ENCODE measurements at places on chromosomes 1 and 21.
A peak's percentile ranks its signal among the peaks of the same experiment; 100 is the strongest.

- no peak for DNase-seq
These were observed 120.1 kb downstream of the CLIC6 start for GRCh38 chr21:34788879-34789278.

DNA sequence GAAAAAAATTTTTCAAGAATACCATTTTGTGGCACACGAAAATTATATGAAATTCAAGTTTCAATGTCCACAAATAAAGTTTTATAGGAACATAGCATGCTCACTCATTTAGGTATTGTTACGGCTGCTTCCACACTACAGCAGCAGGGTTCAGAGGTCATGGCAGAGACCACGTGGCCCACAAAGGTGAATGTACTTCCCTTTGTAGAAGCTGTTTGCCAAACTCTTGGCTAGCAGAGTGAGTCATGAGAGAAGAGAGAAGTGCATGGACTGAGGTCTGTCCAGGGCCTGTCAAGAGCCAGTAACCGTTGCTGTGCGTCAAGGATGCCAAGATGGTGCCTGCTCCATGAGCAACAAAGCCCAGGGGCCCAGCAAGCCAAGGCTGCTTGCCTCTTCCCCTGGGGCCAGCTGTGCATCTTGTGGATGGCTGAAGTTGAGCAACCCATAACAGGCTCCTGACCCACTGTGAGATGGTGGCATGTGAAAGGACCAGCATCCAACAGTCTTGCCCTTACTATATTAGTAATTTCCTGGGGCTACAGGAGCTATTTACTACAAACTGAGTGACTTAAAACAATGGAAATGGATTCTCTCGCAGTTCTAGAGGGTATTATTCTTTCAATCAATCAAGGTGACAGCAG is 64.8 kb upstream of the ATP5PO start:
- no peak for DNase-seq

GRCh38 chr1:112673592-112674439 is 643 bp upstream of the MOV10 start:
- no peak for DNase-seq

DNA sequence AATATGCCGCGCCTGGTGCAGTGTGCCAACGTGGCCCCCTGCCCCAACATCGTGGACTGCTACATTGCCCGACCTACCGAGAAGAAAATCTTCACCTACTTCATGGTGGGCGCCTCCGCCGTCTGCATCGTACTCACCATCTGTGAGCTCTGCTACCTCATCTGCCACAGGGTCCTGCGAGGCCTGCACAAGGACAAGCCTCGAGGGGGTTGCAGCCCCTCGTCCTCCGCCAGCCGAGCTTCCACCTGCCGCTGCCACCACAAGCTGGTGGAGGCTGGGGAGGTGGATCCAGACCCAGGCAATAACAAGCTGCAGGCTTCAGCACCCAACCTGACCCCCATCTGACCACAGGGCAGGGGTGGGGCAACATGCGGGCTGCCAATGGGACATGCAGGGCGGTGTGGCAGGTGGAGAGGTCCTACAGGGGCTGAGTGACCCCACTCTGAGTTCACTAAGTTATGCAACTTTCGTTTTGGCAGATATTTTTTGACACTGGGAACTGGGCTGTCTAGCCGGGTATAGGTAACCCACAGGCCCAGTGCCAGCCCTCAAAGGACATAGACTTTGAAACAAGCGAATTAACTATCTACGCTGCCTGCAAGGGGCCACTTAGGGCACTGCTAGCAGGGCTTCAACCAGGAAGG is 4.3 kb downstream of the GJB3 start:
- no peak for DNase-seq

DNA sequence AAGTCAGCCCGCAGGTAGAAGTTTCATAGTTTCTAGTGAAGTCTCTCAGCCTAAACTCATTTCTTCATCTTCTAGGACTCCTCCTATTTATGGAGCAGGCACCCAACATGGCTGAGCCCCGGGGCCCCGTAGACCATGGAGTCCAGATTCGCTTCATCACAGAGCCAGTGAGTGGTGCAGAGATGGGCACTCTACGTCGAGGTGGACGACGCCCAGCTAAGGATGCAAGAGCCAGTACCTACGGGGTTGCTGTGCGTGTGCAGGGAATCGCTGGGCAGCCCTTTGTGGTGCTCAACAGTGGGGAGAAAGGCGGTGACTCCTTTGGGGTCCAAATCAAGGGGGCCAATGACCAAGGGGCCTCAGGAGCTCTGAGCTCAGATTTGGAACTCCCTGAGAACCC is 7.2 kb downstream of the CGN start:
- no peak for DNase-seq

- DNase-seq, result no peak
These were observed 77.0 kb upstream of the ARHGAP29 start for GRCh38 chr1:94314222-94314858.

- no peak for DNase-seq
These were observed 594 bp upstream of the EXO5 start for GRCh38 chr1:40507973-40508372.

GRCh38 chr21:29233611-29234540 is 64.8 kb upstream of the BACH1 start:
- peak; percentile 27 for DNase-seq

GRCh38 chr21:46063227-46063626 is 34.7 kb upstream of the COL6A2 start:
- no peak for DNase-seq

DNA sequence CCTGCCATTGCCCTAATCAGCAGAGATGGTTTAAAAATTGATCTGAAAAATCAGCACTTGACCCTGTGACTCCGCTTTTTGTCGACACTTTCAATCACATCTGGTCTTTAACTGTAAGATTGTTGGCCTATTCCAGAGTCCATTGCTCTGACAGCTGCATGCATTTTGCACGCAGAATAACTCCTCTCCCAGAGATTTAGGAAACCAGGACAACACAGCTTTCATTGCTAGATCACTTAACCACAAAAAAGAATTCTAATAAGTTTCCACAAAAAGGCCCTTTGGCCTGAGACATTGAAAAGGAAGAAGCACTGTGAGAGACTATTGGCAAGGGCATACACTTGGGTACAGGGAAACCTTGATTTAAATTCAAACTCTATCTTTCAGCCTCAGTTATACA is 373.1 kb downstream of the TGFB2 start:
- no peak for DNase-seq

GRCh38 chr1:24920533-24920925 is 9.5 kb downstream of the RUNX3 start:
- no peak for DNase-seq

DNA sequence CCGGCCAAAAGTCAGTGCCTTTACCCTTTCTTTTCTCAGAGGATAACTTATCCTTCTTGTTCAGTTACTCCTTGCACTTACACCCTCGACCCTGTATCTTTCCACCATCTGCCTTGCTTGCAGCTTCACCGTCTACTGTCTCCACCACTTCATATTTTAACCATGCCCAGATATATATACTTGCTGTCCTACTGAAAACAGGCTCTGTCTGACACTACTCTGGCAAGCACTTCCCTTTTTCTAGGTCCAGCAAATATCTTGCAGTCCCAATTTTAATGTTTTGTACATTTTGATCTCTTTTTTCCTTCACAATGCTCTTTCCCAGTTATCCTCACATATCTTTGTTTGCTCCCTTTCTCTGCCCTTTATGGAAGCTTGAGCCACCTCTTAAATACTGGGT is 308.6 kb downstream of the TPR start:
- no peak for DNase-seq

Data from GM19239 (cell line).